ENCODE measurements at places on chromosomes 2 and 18. TPM values are rescaled to one million over a fixed set of nuclear protein-coding genes. Genes with fewer than 3 reads are reported as not detected.
A peak's percentile ranks its signal among the peaks of the same experiment; 100 is the strongest.

GRCh38 chr18:26386002-26386401, 159.8 kb downstream of the TAF4B start:
- no peak for DNase-seq

GRCh38 chr2:172596776-172597175, 40.9 kb downstream of the PDK1 start:
- DNase-seq, result no peak

Gene ASPRV1
- 0.84 TPM for total RNA-seq

DNA sequence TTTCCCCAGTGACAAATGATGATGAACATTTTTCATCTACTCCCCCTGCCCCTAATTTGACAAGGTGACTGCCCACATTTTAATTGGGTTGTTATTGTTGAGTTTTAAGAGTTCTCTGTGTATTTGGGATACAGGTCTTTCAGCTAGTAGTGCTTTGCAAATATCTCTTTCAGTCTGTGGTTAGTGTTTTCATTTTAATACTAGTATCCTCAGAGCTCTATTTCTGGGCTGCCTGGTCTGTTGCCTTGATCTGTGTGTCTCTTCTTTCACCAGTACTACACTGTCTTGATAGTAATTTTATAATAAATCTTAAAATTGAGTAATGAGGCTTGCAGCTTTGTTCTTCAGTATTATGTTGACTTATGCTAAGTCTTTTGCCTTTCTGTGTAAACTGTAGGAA, 19.7 kb downstream of the EIF5B start:
- DNase-seq, result no peak

DNA sequence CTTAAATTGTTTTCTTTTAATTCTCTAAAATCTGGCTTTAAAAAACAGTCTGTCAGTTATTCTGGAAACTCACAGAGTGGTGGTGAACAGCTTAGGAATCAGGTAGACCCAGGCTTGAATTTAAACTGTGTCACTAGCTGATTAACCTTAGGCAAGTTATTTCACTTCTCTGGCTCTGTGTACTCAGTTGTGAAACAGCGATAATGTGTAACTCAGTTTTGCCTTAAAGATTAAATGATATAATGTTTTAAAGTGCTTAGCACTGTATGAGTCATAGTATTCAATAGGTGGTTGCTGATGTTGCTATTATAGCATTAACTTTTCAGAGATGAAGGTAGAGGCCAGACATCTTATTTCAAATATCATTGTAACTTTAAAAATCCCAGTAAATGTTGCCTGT, 40.7 kb downstream of the PKP4 start:
- no peak for DNase-seq

Gene MAP2
- 3.4 TPM for total RNA-seq

GRCh38 chr2:140597836-140598235, 1533.0 kb downstream of the LRP1B start:
- no peak for DNase-seq

Gene HOXD3
- total RNA-seq, result 0.27 TPM

GRCh38 chr2:50729306-50730049, 302.5 kb downstream of the NRXN1 start:
- DNase-seq, result no peak

- no peak for DNase-seq
Observed at GRCh38 chr18:57841568-57841967, 38.5 kb upstream of the ATP8B1 start.

Gene SCYGR4
- not detected for total RNA-seq

- DNase-seq, result no peak
Observed at GRCh38 chr18:48459016-48459415, 49.8 kb upstream of the ZBTB7C start.

Gene SAG
- total RNA-seq, result not detected

DNA sequence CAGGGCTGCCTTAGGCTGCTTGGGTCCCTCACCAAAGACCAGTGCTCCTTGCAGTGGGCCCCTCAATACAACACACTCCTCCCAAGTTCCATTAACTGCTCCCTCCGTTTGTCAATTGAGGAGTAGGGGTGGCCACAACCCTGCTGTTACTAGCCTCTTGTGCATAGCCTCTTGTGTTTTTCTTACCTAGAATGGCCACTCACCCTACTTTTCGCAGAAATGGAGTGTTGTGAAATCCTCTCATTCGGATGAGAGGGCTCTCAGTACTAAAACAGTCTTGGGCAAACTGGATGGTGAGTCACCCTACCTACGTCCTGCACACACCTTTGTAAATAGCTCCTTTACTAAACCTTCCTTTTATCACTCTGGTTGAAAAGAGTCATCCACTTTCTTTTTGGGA, 253.9 kb downstream of the OSR1 start:
- DNase-seq, result no peak

DNA sequence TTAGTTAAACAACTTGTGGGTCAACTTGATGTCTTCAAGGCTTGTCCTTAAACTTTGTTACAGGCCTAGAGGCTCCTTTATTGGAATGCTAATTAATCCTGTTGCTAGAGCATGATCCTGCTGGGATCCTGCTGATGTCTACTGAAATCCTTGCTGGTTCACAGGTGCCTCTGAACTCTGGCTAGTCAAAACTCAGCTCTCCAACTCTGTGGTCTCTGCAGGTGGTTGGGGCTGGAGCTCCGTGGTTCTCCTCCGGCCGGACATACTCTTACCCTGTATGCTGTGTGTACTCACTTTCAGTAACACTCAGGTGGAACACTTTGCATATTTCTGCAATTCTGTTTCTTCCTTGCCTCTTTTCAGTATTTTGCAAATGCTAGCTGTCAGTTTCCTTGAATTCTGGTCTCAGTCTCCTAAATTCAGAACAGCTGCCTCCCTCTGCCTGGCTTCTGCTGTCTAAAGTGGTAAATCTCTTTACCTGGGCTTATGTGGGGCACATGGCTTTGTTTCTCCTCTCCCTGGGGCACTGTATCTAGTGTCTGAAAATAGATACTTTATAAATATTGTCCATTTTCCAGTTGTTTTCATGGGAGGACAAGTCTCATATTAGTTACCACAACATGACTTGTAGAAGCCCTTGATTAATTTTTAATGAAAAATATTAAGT, 113.0 kb downstream of the ATP9B start:
- no peak for DNase-seq

DNA sequence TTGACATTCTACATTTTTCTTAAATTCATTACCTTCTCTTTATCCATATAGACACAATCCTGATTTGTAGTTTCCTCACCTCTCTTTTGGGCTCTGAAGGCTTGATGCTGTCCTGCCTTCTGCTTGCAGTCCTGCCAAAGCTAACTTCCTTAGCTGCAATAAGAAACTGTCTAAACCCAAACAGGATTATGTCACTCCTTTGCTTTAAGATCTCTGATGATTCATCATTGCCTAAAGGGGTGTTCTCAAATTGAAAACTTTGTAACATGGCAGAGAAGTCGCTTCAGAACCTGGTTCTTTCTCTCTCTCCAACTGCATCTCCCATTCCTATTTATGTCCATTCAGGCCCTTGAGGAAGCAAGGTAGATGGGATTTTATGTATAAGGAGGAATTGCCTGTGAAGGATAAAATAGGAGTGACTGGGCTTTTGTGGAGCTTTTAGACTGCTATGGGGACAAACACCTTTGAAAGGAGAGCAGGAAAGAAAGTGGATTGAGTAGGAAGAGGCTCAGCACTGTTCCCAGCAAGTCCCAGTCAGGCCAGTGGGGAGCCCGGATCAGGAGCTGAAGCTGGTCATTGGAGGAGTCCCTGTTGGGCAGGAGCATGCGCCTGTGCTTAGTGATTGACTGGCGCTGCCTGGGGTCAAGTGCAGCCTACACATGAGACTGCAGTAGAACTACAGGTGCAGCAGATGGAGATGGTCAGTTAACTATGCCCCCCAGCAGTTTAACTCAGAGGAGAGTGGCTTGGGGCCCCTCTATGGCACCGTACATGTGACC, 390.6 kb downstream of the CTNNA2 start:
- DNase-seq, result no peak

Gene TBR1
- total RNA-seq, result not detected

GRCh38 chr2:170307052-170307451, 129.1 kb downstream of the MYO3B start:
- DNase-seq, result no peak

Gene SCTR
- total RNA-seq, result 1.0 TPM

DNA sequence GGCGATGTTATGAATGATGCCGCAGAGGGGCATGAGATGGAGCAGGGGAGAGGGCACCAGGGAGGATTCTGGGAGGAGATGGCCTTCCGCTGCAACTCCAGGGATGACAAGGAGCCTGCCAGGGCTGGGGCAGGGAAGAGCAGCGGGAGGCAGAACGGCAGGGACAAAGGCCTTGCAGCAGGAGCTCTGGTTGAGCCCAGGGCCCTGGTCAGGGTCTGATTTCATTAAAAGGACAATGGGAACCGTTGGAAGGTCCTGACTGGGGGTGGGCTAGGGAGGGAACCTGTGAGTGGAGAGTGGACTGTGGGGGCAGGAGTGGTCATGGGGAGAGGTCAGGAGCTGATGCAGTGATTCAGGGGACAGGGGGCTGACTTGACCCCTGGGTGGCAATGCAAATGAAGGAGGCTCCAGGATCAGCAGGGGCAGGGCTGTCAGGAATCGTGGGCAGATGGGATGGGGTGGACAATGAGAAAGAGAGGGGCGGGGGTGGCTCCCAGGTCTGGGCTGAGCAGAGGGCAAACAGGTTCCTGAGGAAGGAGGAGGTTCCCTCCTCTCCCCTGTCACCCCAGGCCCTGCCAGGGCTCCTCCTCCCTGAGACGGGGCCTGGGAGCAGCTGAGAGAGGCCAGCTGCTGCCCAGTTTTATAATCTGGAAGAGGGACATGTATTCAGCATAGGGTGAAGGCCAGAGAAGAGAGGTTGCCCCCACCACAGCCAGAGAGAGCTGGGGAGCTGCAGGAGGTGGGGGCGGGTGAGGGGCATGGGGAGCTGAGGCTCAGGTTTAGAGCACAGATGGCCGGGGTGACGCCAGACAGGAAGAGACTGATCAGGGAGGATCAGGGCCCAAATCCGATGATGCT, 7.3 kb upstream of the DUSP2 start:
- peak; percentile 8 for DNase-seq

Gene SRD5A2
- not detected for total RNA-seq

Gene FBLN7
- total RNA-seq, result 0.32 TPM

Gene ADI1
- total RNA-seq, result 153 TPM

DNA sequence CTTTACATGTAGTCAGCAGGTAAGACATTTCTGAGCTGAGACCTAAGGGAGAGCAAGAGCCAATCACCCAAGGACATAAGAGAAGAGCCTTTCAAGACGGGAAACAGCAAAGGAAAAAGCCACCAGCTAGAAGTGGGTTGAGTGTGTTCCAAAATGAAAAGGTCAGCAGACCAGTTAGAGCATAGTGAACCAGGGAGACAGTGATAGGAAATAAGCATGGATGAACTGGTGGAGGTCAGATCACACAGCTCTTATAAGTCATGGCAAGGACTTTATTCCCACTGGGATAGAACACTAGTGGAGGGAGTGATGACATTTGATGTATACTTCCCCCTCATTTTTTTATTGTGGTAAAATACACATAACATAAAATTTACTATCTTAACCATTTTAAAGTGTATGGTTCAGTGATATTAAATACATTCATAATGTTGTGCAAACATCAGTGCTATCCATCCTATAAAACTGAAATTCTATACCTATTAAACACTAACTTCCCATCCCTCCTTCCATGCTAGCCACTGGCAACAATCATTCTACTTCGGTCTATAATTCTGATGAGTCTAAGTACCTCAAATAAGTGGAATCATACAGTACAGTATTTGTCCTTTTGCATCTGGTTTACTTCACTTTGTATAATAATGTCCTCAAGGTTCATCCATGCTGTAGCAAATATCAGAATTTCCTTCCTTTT, 155.8 kb upstream of the WDSUB1 start:
- DNase-seq, result no peak

DNA sequence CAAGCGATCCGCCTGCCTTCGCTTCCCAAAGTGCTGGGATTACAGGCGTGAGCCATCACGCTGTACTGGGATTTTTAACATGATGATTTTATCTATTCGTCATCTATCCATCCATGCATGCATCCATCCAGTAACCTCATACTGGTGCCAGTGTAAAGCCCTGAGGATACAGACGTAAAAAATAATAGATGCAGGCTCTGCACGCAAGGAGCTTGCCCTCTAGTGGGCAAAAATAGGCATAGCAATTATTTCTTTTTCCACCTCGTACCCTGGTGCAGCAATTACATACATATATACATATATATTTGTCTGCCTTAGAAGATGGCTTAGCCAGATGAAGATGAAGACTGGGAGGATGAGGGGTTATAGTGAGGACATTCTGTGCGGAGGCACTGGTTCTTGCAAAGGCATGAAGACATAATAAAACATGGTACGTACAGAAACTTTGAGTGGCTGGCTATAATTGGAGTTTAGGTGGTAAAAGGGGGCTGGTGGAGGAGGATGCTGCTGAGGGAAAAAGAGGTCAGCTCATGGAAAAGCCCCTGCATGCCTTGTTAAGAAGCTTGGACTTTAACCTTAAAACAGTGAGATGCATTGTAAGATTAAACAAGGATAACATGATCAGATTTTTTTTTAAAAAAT, 19.6 kb upstream of the RPIA start:
- no peak for DNase-seq

- no peak for DNase-seq
Observed at GRCh38 chr2:12432985-12433625, 283.6 kb upstream of the TRIB2 start.

- no peak for DNase-seq
Observed at GRCh38 chr2:30428827-30429461, 18.1 kb upstream of the LCLAT1 start.

Gene E2F6
- 12.6 TPM for total RNA-seq

DNA sequence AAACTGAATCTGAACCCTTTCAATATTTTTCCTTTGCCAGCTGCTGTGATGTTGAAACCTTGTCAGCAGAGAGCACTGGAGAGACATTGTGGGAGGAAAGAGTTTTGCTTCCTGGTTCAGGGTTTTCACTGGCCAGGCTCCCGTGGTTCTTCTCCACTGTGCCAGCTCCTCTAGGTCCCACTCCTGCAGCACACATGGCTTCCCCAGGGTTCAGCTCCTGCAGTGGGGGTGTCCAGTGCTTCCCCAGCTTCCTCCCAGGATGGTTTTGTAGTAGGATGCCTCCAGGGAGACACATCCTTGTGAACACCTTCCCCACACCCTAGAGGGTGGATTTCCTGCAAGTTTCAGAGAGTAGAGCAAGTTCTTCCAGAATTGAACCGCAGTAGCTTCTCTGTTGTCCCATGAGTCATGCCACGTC, 24.0 kb upstream of the SULT1C3 start:
- no peak for DNase-seq

- no peak for DNase-seq
Observed at GRCh38 chr2:186498834-186499233, 12.8 kb downstream of the ZC3H15 start.

Gene FHOD3
- total RNA-seq, result 347 TPM

Gene LIMS4
- total RNA-seq, result 2.8 TPM

Measured in left ventricle myocardium superior (tissue), 1 donor.